ENCODE measurements at places on chromosomes 16 and 17.

GRCh38 chr17:7974638-7975131, 27.7 kb upstream of the GUCY2D start:
- DNase-seq = no peak
- no peak overlapping the region for H3K4me3 ChIP-seq
- peaks cover 3% of the 10 kb centered on the region for H3K27me3 ChIP-seq
- H3K4me1 ChIP-seq = no peaks in the 10 kb centered on the region
- H3K27ac ChIP-seq = no peak overlapping the region
- H3K36me3 ChIP-seq = no peaks in the 10 kb centered on the region

GRCh38 chr17:49875685-49876084, 27.8 kb upstream of the TAC4 start:
- peaks cover 7% of the 10 kb centered on the region for H3K4me1 ChIP-seq
- H3K4me3 ChIP-seq = no peak overlapping the region
- H3K27ac ChIP-seq = no peak overlapping the region
- peaks cover 56% of the 10 kb centered on the region for H3K27me3 ChIP-seq

- H3K27ac ChIP-seq = no peak overlapping the region
- DNase-seq = no peak
- no peaks in the 10 kb centered on the region for H3K36me3 ChIP-seq
- H3K4me1 ChIP-seq = no peaks in the 10 kb centered on the region
- H3K27me3 ChIP-seq = no peaks in the 10 kb centered on the region
Measured at GRCh38 chr17:37781451-37781850, 36.6 kb upstream of the HNF1B start.

GRCh38 chr17:73776351-73777130, 132.3 kb upstream of the SDK2 start:
- DNase-seq = no peak
- peaks cover 37% of the 10 kb centered on the region for H3K27me3 ChIP-seq
- no peaks in the 10 kb centered on the region for H3K4me1 ChIP-seq
- H3K4me3 ChIP-seq = no peak overlapping the region

GRCh38 chr17:63762161-63763078, 11.0 kb downstream of the CCDC47 start:
- H3K27ac ChIP-seq = no peak overlapping the region
- no peaks in the 10 kb centered on the region for H3K4me1 ChIP-seq
- no peaks in the 10 kb centered on the region for H3K27me3 ChIP-seq
- no peak for DNase-seq
- no peak overlapping the region for H3K4me3 ChIP-seq

GRCh38 chr17:76805319-76805718, 62.9 kb upstream of the MGAT5B start:
- no peaks in the 10 kb centered on the region for H3K4me1 ChIP-seq
- no peaks in the 10 kb centered on the region for H3K27me3 ChIP-seq
- no peaks in the 10 kb centered on the region for H3K36me3 ChIP-seq
- no peak for DNase-seq
- H3K4me3 ChIP-seq = no peak overlapping the region

GRCh38 chr17:43015579-43015978, 6.6 kb downstream of the VAT1 start:
- peak overlapping the region; percentile 72 for H3K27ac ChIP-seq
- H3K4me1 ChIP-seq = peaks cover 38% of the 10 kb centered on the region
- H3K27me3 ChIP-seq = no peaks in the 10 kb centered on the region
- no peak overlapping the region for H3K4me3 ChIP-seq
- peaks cover 64% of the 10 kb centered on the region for H3K36me3 ChIP-seq
- DNase-seq = no peak

DNA sequence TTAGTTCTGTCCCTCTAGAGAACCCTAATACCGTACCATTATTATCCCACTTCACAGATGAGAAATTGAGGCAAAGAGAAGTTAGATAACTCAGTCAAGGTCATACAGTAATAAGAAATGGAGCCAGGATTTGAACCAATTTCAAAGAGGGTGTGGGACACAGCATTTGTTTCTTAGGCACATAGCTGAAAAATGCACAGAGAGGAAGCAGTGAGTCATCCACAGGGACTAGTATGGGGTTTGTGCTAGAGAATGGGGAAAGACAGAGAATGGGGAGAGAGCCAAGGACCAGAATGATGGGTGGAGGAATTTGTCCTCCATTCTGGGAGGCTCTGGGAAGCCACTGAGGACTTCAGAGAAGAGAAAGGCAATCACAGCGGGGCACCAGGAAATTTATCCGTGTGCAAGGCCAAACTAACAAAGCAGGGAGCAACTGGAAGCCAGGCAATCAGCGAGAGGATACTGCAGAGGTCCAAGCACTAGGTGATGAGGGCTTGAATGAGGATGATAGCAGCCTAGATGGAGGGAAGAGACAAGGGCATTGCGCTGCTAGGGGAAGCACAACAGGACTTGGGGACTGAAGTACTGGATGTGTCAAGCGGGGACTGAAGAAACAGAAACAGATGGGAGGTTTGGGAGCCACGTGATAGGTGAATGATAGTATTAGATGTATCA, 78.1 kb upstream of the ZFHX3 start:
- H3K27me3 ChIP-seq = no peaks in the 10 kb centered on the region
- no peak overlapping the region for H3K4me3 ChIP-seq
- peaks cover 7% of the 10 kb centered on the region for H3K4me1 ChIP-seq
- H3K27ac ChIP-seq = no peak overlapping the region
- DNase-seq = peak; percentile 51

DNA sequence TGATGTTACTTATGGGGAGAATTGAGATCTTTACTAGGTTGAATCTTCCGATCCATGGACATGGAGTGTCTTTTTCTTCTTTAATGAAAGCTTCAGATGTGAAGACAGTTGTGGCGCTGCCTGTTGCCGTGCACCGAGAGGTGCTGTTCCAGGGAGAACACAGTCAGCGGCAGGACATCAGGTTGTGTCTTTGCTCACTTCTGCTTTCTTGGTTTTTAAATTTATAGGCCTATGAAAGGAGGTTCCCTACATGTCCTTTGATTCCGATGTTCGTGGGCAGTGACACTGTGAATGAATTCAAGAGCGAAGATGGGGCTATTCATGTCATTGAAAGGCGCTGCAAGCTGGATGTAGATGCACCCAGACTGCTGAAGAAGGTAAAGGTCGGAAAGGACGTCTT, 49.8 kb downstream of the SEC14L1 start:
- H3K4me1 ChIP-seq = peaks cover 7% of the 10 kb centered on the region
- no peak overlapping the region for H3K4me3 ChIP-seq
- H3K36me3 ChIP-seq = peaks cover 43% of the 10 kb centered on the region
- no peaks in the 10 kb centered on the region for H3K27me3 ChIP-seq
- DNase-seq = no peak
- no peak overlapping the region for H3K27ac ChIP-seq

DNA sequence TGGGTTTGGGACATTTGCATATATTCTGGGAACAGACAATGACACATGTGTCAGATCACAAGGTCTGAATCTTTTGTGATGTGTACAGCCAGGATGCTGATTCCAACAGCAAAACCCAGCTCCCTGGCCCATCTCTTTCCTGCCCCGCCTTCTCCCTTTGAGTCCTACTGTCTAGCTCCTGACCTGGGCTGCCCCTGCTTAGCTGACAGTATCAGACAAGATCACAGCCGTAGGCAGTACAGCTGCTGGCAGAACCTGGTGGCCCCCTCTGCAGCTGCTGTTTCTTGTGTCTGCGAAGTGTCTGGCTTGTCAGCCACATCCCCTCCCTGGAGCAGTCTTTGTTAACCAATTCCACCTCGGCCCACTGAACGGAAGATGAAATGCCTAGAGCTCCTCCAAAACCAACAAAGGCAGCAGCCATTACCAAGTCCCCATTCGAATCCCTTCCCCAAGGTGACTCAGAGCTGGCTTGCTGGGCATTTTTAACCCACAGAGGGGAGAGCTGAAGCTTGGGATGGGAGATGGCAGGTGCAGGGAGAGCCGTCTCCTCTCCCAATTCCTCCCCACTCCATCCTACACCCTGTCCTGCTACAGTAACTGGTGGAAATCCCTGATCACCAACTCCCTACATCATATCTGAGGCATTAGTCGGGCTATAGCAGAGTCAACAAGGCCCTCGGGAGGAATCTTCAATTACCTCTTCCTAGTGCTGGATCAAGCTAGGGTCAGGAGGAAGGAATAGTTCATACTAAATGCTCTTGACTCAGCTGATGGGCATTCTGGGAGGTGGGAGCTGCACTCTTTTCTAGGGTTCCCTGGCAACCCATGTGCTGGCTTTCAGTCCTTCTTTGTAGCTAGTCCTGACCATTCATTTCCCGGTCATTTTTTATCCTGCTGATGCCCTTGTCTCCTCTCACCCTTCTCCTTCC, 5.8 kb downstream of the PIPOX start:
- no peak overlapping the region for H3K4me3 ChIP-seq
- peaks cover 24% of the 10 kb centered on the region for H3K27me3 ChIP-seq
- DNase-seq = peak; percentile 66
- no peaks in the 10 kb centered on the region for H3K36me3 ChIP-seq
- H3K27ac ChIP-seq = no peak overlapping the region

GRCh38 chr16:12002447-12003006, 26.0 kb downstream of the SNX29 start:
- H3K27ac ChIP-seq = no peak overlapping the region
- H3K36me3 ChIP-seq = no peaks in the 10 kb centered on the region
- no peak overlapping the region for H3K4me3 ChIP-seq

GRCh38 chr17:67054011-67054591, 9.7 kb downstream of the CACNG1 start:
- peaks cover 70% of the 10 kb centered on the region for H3K4me1 ChIP-seq
- H3K27me3 ChIP-seq = no peaks in the 10 kb centered on the region
- peak; percentile 26 for DNase-seq
- H3K36me3 ChIP-seq = peaks cover 31% of the 10 kb centered on the region
- peak overlapping the region; percentile 25 for H3K27ac ChIP-seq
- H3K4me3 ChIP-seq = no peak overlapping the region

DNA sequence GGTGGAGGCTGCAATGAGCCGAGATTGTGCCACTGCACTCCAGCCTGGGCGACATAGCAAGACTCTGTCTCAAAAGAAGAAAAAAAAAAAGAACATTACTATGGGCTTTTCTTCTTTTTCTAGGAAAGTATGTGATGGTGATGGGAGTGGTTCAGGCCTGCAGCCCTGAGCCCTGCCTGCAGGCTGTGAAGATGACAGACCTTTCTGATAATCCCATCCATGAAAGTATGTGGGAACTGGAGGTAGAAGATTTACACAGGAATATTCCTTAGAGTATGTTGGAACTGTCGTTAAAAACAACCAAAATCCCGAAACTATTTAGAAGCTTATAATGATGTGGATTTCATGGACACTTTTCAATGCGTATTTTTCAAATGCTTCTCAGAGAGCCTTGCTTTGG, 5.3 kb downstream of the RMI2 start:
- DNase-seq = no peak
- peak overlapping the region; percentile 88 for H3K27ac ChIP-seq
- no peaks in the 10 kb centered on the region for H3K36me3 ChIP-seq

DNA sequence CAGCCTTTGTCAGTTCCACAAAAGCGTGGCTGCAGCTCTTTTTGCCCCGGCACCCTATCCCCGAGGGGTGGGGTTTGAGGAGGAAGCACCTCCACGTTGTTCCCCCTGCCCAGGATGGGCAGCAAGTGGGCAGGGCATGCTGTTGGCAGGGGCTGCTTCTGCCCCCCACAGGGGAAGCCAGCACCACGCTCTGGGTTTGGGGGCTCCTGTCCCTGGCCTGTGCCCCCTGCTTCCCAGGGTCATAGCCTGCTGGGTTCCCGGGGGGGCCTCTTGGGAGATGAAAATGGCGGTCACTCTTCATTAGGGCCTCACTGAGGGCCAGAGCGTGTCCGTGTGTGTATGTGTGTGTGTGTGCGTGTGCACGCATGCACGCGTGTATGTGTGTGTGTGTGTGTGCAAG, 22.8 kb downstream of the LASP1 start:
- DNase-seq = no peak
- H3K4me1 ChIP-seq = peaks cover 39% of the 10 kb centered on the region
- H3K27ac ChIP-seq = no peak overlapping the region

- peaks cover 15% of the 10 kb centered on the region for H3K27me3 ChIP-seq
- no peak for DNase-seq
- H3K4me3 ChIP-seq = no peak overlapping the region
- peaks cover 16% of the 10 kb centered on the region for H3K4me1 ChIP-seq
Measured at GRCh38 chr17:202501-202951, 21.1 kb upstream of the DOC2B start.

- H3K27me3 ChIP-seq = peaks cover 41% of the 10 kb centered on the region
- H3K36me3 ChIP-seq = no peaks in the 10 kb centered on the region
- peaks cover 44% of the 10 kb centered on the region for H3K4me1 ChIP-seq
- peak overlapping the region; percentile 62 for H3K27ac ChIP-seq
- peak; percentile 85 for DNase-seq
- no peak overlapping the region for H3K4me3 ChIP-seq
Measured at GRCh38 chr17:49471089-49471683, 23.9 kb upstream of the NGFR start.

Data from muscle of leg (tissue), 16 donors.